ENCODE measurements at places on chromosomes 7 and 10.

DNA sequence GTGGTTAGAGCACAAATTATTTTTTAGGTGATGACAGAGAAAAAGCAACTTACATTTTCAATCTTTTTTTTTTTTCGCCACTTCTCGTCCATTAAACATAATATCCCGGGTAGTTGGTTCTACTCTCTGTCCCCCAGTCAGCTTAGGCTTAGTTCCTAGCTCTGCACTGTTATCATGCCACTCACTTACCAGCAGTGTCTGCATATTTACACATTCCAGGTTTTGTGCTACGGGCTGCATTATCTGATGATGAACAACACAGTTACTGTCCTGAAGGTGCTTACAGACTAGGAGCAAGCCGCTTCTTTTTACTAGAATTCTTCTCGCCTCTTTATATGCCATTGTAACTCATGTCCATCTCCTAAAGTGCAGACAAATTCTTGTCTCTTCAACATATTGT lies 121.8 kb upstream of the NPVF start:
- no peak for DNase-seq

- no peak for DNase-seq
Observed at GRCh38 chr7:101702362-101702850, 73.3 kb upstream of the MYL10 start.

- no peak for DNase-seq
Observed at GRCh38 chr10:120253131-120253530, 203.9 kb upstream of the PLPP4 start.

- DNase-seq, result no peak
Observed at GRCh38 chr10:71072131-71072822, 140.1 kb upstream of the UNC5B start.
